Hematopoietic multipotent progenitor cell treated with erythropoietin and hydrocortisone succinate and interleukin-3 and kit ligand, for 15 days (in vitro differentiated cells): ENCODE measurements at places on chromosomes 5 and 9.

DNA sequence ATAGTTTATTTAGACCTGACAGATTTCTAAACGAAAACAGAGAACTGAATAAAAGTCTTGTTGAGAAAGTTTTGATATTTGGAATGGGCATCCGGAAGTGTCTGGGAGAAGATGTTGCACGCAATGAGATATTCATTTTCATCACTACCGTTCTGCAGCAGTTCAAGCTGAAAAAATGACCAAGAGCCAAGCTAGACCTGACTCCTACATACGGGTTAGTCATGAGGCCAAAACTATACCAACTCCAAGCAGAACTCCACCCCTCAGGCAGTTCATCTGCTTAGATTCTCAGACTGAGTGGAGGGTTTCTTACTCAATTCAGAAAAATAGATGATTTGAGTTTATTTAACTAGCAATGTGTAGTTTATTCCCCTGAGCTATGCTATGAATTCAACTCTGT, 95.4 kb upstream of the ANXA1 start:
- no peak for DNase-seq

DNA sequence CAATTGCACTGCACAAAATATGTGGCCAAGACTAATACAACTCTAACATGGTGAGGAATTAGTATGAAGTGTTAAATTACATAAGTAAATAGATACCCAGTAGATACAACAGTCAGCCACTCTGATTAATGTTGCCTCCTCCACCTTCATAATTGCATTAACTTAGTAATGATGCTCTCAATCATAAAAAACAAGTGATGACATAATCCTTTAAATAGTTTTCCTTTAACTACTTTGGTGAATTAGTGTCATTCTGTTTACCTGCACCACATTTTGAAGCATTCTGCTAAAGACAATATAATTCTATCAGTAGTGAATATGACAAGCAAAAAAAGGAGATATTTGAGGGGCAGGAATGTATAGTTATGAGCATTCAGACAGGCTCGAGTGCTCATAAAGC, 265.9 kb upstream of the SLC24A2 start:
- no peak for DNase-seq

GRCh38 chr5:61029456-61030162, 84.6 kb downstream of the NDUFAF2 start:
- DNase-seq = no peak

DNA sequence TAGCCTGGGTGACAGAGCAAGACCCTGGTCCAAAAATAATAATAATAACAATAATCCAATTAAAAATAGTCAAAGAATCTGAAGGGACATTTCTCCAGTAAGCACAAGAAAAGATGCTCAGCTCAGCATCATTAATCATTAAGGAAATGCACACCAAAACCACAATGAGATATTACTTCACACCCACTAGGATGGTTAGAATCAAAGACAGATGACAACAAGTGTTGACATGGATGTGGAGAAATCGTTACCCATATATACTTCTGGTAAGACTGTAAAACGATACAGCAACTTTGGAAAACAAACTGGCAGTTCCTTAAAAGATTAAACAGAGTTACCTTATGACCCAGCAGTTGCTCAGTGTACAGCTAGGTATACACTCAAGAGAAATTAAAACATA, 5.3 kb upstream of the FANCG start:
- no peak for DNase-seq

DNA sequence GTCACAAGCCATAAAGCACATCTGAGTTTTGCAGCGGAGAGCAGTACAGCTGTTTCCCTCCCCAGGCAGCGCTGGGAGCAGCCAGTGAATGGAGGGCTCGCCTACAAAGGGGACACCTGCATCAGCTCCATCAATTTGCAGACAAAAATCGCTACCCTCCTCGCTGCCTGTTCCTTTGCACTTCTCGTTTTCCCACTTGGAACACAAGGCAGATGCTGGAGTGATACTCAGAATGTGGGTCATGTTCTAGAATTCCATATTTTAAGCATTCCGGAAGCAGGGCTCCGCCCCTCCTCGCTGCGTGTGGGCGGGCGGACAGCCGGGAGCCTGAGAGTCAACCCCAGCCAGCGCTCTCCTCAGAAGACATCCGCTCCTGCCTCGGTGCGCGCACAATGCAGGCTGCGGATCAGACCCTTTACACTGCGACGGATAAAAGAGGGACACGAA, 92.1 kb downstream of the LMNB1 start:
- no peak for DNase-seq

DNA sequence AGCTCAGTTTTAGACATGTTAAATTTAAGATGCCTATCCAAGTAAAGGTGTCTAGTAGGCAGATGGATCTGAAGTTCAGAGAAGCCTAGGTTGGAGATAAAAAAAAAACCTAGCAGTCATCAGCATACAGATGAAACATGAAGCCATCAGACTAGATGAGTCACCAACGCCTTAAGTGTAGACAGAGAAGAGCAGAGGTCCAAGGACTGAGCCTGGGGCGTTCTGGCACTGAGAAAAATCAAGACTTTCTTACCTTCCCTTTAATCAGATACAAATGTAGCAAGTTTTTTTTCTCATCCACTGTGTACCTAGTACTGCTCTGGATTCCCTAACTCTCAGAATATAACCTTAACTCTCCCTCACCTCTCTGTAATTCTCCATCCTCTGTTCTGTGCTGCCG, 97.3 kb downstream of the SIL1 start:
- no peak for DNase-seq

DNA sequence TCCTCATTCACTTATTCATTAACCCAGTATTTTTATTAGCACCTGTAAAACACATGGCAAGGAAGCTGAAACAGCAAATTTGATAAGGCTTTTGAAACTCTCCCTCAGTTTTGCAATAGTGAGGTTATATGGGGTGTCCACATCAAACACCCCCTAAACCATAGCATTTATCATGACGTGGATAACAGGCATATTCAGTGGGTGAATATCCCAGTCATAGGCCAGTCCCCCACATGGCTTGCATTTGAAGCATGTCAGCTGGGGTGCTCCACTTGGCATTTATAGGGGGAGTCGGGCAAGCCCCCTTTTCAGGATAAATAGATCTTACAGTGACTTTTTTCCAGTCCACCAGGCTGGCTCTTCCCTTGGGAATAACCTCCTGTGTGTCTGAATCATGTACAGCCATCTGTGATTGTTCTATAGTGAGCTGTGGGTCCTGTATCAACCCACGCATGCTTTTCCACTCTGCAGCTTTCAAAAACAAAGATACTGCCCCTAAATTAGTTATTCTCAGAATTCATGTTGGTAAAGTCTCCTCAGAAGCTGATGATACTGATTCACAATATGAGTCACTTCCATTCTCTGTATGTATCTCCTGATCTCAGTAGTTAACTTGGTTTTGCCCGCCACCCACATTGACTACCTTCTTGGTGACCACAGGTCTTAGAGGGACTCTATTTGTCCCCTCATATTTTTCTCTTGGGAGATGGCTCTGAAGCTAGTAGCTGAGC, 84.4 kb upstream of the SPIN1 start:
- DNase-seq = no peak

DNA sequence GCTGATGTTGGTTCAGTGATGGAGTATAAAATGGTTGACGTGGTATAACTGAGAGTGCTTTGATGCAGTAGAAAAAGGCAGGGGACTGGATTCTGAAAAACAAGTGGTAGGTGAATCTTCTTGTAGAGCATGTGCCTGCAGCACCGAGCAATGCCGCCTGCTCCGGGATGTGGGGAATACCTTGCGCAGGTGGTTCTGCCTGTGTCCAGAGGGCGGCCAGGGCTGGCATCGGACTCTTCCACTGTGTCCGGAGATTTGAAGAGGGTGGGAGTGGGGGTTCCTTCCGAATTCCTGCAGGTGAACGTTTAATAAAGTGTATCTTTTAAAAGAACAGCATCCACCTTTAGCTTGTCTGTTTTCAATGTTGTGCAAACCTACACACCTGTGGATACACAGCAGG, 238.0 kb downstream of the FANCC start:
- DNase-seq = no peak

GRCh38 chr5:37217976-37218375, 31.2 kb downstream of the CPLANE1 start:
- no peak for DNase-seq

- no peak for DNase-seq
Observed at GRCh38 chr5:61286446-61287132, 45.5 kb upstream of the ZSWIM6 start.

GRCh38 chr5:67283275-67283987, 86.8 kb upstream of the CD180 start:
- no peak for DNase-seq

GRCh38 chr5:76367623-76368371, 35.3 kb upstream of the IQGAP2 start:
- peak; percentile 34 for DNase-seq

GRCh38 chr9:4262735-4263141, 37.1 kb downstream of the GLIS3 start:
- no peak for DNase-seq

DNA sequence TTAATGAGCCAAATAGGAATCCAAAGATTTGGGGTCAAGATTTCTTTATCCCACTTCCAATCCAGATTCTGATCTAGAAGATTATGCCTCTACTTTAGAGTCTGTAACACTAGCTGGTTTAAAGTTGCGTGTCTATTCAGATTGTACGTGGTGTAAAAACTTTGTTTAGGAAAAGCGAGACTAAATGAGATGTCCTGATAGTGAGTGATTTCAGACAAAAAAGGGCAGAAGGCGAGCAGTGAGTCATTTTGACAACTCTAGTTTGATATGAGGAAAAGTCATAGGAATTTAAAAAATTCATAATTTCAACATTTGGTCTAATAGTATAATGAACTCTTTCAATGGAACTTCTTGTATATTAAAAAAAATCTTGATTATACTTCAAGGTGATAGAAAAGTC, 119.6 kb upstream of the KLF9 start:
- no peak for DNase-seq

DNA sequence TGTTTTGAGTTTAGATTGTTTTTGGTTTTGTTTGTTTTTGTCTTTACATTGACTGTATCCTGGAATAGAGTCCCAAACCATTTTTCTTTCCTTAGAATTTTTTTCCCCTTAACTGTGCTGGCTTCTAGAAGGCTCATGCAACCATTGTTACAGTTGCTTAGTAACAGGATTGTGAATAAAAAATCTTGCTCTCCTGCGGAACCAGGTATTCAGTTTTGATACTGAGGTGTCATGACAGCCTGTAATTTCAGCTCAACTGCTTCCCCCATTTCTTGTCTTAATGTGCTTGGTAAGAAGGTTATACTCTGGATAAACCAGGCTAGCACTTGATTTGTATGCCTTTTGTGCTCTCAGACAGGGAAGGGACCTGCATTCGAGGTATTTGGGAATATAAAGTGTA, 42.1 kb downstream of the FOCAD start:
- no peak for DNase-seq

- DNase-seq = no peak
Observed at GRCh38 chr5:157545610-157546310, 29.8 kb downstream of the ADAM19 start.

- no peak for DNase-seq
Observed at GRCh38 chr9:71506821-71507220, 261.5 kb downstream of the CEMIP2 start.

DNA sequence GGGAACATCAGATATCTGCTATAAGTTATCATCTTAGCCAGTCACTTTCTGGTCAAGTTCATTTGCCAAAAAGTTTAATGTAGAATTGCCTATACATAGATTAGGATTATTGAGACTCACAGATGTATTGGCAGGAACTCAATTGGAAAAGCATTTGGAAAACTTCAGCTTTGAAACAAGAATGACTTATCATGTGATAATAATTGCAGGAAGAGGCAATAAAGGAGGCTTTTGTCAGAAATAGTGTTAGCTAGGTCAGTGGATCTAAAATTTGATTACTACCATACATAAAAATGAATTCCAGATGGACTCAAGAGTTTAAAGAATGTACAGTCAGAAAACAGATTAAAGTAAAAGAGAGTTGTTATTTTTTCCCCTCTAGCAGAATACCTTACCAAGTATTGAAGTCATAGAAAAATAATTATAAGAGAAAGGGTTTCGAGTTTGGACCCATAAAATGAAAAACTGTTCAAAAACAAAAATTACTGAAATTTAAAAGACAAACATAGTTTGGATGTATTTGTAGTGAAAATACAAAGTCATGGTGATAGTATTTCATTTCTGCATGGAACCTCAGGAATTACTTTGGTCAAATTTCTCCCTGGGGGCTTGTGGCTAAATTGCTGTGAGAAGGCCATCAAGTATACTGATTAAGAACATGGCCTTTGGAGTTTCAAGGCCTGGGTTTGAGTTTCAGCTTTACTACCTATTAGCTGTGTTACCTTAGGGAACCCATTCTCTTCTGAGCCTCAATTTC, 159.9 kb downstream of the TMEM38B start:
- DNase-seq = no peak

DNA sequence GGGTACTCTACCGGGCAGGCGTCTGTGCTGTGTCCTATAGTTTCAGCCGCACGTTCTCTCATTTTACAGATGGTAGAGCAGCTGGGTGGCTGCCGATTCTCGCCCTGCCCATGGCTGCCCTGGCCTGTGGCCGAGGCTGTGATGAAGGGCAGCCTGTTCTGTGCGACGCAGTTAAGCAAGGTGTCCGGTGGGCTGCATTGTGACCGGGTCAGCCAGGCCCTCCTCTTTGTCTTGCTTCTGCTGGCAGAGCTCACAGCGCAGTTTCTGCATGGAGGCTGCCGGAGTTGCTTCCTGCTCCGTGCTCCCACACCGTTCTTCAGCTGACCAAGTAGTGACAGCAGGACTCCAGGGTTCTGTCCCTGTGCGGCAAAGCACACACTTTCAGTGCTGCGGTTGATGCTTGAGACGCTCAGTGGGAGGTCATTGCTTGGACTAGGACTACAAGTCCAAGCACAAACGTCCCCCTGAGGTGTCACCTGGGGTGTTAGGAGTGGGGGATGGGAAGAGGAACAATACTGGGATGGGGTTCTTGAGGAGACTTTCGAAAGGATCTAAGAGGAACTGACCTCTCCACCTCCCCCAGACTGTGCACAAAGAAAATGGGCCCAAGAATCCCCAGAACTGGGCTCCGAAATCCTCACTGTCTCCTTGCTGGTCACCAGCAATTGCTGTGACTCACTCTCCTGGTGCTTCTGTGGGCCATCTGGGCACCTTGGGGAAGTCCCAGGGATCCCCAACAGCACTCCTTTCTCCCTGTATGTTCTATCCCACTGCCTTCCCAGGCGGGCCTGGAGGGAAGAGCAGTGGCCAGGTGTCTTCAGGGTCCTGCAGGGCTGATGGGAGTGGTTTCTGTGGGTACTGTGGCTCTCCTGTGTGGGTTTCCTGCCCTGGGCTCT, 58.2 kb downstream of the GADD45G start:
- no peak for DNase-seq

DNA sequence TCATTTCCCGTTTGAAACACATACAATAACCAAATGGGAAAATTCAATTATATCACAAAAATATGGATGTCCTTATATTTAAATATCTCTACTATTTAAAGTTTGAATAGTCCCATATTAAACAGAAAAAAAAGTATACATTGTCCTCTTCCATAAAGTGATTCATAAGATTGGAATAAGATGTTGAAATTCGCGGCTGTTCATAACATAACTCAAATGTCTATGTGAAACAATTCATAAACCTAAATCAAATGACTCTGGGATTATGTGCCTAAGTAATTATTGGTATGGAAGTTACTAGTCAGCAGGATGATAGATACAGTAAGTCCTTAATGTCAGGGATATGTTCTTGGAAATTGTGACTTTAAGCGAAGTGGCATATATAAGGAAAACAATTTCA, 3.9 kb upstream of the EFNA5 start:
- DNase-seq = no peak

GRCh38 chr5:108387758-108388157, 5.9 kb upstream of the FBXL17 start:
- no peak for DNase-seq
